ENCODE measurements at places on chromosomes 3 and 15. TPM values are rescaled to one million over a fixed set of nuclear protein-coding genes. Genes with fewer than 3 reads are reported as not detected.

- DNase-seq, result peak; percentile 83
Observed at GRCh38 chr3:13025090-13025489, 48.1 kb downstream of the IQSEC1 start.

COL8A1 gene
- 102 TPM for total RNA-seq

DNA sequence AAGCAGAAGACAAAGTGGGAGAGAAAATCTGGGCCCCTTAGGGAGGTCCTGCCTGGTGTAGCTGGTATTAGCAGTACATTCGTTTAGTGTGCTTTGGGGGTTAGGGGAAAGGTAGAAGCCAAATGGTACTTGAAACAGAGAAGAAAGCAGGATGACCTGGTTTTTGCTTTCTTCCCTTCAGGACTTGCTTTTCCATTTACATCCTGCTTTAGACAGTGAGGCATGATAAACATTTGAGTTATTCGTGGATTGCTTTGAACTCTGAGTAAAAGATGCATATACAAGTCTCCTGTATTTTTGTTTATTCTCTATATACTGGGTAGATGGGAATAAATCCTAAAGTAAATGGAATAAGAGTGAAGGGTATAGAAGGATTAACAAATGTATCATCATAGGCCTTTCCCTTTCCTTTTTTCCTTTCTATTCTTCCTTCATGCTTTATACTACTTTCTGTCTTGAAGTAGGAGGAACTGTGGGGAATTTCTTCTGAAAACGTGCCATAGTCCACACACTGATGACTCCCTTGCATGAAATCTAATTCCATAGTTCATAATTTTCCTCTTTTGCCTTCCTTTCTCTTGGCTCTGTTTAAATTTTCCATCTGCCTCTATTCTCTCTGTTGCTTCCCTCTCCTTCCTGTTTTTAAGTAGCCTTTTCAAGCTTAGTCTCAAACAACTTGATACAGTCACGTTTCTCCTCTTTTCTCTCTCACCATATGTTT is 139.5 kb upstream of the RBMS3 start:
- DNase-seq, result peak; percentile 5

DNA sequence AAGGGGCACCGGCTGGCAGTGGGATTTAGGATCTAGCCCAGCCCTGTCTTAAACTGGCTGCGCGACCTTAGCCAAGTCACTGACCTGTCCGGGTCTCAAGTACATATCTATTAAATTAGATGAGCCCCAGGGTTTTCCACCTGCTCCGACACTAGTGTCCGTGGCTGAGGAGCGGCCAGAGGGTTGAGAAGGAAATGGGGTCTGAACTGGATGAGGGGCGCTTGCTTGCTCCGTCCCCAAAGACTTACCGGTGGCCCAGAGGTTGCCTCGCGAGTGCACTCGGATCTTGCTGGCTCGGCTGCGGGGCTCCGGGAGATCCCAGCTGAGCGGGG is 285 bp downstream of the NMB start:
- no peak for DNase-seq

GRCh38 chr15:47289656-47290055 is 427.6 kb upstream of the SEMA6D start:
- DNase-seq, result no peak

- peak; percentile 54 for DNase-seq
Observed at GRCh38 chr15:43204016-43204901, 16.6 kb downstream of the EPB42 start.

CIP2A gene
- 64.6 TPM for total RNA-seq

DNA sequence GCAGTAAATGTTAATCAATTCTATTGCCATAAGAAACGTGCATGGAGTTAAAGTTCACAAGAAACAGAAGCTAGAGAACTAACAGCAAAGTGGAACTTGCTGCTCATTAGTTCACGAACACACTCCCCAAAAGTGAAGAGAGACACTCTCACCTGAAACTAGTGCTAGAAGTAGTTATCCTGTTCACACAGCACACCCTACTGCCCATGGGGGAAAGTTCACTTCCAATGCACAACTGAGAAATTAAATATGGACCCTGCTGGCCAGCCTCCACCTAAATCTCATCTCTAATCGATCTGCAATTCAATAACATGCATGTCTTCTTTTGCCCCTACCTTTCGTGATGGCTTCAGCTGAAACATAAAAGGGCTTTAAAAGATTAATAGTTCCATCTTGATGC is 39.4 kb upstream of the FRMD4B start:
- peak; percentile 36 for DNase-seq

DNA sequence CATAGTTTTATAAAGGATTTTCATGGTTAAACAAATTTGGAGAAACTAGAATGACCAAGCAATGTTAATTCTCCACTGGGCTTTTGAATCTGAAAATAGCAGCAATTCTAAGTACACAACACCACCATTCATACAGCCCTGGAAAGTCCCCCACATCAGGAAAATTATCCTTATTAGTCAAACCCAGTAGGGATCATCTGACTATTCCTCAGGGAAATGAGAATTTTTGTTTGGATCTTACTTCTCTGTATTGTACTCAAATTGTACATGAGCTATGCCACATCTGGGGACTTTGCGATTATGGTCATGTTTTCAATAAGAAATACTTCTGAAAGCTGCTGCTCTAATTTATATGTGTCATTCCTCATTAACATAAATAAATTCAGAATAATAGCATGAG is 46.0 kb downstream of the RARB start:
- no peak for DNase-seq

DNA sequence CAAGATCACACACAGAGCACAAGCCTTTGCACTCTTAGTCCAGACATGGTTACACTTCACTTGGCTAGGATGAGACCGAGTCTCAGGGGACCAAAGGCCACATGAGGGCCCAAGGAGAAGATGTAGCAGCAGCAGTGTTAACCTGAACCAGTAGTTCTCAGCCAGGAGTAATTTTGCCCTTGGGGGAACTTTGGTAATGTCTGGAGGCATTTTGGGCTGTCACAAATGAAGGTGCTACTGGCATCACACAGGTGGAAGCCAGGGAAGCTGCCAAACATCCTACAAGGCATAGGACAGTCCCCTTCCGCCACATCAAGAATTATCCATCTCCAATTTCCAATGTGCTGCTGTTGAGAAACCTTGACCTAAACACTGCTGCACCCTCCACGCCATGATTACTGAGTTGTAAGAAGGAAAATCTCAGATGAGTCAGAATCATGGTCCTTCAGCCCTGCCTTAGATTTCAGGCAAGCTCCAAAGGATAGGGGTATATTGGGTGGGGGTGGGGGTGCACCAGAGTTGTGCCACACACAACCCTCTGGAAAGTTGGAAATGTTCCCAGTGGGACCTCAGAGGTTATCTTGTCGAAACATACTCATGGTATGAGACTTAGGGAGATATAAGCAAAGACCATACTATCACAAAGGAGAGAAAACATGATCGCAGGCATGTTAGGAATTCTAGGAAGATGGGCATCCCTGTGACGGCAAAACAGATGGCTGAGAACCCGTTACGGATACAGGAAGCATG is 36.2 kb downstream of the SEMA5B start:
- DNase-seq, result no peak

NANOGP8 gene
- 0.29 TPM for total RNA-seq

DNA sequence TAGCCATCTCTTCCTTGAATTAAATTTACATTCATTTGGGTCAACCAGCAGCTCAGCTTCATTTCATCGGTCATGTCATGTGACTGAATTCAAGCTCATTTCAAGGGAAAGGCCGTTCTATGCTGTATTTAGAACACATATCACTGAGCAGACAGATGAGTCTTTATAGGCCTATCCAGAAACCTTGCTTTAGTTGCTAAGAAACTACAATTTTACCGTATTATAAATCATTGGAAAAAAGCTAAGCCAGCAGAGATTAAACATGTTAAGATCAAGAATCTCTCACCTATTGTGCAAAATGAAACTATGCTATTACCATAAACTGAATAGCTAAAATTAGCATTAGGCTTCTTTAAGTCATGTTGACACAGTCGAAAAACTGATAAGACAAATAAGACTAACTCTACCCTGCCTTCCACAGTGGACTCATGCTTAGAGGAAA is 2.2 kb downstream of the NPTN start:
- no peak for DNase-seq

PGBD4 gene
- 1.9 TPM for total RNA-seq

FETUB gene
- not detected for total RNA-seq

C2CD4A gene
- total RNA-seq, result not detected

GRCh38 chr3:101735833-101736232 is 11.4 kb downstream of the CEP97 start:
- DNase-seq, result no peak

Data from LHCN-M2 (cell line).